Left ventricle myocardium inferior (tissue), 1 donor: ENCODE measurements at places on chromosomes 11 and 22.

DNA sequence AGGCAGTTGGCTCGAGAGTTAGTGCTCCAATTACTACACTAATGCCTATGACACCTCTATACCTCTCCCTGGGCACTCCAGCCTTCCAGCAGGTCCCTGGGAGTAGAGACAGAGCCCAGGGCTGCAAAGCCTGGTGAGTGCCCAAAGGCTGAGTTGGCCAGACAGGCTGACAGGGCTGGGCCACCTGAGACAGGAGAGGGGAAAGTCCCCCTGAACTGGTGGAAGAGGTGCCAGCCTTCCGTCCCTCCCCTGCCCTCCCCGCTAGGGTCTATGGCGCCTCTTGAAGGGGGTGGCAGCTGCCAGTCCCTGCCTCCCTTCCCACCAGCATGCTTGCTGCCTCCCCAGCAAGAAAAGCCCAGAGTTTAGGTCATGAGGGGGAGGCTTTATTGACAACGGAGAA lies 3.0 kb downstream of the KCNJ11 start:
- DNase-seq = no peak

- DNase-seq = no peak
These were observed 11.9 kb upstream of the MRTFA start for GRCh38 chr22:40648386-40648785.

DNA sequence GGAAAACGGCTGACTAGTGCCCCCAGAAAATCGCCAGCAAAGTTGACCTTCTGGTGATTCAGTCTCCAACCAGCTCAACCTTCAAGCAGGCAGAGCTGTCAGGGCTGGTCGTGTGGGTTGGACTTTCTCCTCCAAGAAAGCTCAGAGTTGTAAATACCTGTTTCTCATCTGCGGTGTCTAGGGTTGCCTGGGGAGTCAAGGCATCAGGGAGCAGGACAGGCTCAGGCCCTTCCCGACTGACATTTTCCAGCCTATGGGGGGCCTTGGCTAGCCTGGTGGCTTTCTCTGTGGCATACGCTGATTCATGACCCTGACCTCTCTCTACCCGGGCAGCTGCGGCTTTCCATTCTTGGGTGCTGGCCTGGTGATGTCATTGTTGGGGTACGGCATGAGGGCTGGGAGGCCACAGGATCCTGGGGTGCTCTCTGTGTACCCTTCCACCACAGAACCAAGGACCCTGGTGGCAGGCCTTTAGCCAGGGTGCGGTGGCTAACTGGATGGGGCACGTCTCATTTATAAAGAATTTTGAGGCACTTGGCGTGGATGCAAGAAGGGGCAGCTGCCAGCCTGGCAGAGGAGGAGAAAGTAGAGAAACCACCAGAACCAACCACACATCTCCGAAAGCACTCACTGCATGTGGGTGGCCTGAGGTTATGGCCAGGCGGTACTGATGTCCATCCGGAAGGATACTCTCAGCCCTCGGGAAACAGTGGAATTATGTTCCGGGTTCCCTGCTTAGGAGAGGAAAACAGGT lies 64.9 kb downstream of the BCR start:
- DNase-seq = no peak

DNA sequence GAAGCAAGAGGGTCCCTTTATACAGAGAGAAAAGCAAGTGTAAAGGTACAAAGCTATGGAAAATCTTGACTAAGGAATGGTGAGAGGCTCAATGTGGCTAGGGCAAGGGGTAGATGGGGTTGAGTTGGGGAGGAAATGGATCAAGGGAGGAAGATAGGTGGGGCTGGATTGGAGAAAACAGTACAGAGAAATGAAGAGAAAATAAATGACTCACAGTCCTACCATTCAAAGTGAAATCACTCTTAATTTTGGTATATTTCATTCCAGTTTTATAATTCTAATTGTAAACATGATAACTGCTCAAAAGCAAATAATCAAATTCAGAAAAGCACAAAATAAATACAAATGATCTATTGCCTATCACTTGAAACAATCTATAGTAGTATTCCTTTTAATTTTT lies 16.6 kb downstream of the UBE4A start:
- DNase-seq = no peak

GRCh38 chr11:85718991-85719807 lies 33.2 kb upstream of the CCDC89 start:
- DNase-seq = peak; percentile 30

DNA sequence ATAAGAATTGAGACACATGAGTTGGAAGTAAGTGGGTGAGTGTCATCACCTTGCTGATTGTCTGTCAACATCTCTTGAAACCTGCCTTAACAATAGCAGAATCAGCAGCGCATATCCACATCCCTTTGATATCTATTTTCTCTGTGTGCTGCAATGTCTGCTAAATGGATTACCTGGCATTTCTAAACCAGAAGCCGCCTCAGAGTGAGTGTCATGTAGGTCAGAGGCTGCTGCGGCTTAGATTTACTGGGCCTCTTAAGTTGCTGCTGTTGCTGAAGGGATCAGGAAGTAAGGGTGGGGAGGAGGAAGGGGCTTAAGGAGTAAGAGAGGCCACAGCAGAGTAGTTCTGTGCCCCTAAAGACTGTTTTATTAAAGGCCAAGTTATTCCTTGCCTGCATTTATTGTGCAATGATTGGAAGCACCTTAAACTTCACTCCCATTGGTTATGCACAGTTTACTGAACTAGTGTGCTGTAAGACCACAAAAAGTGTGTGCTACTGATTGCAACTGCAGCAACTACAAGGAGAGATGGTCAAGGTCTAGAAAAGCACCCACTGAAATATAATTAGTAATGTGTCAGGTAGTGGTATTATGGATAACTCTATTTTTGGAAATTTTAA lies 29.8 kb upstream of the TMEM41B start:
- no peak for DNase-seq
